ENCODE measurements at places on chromosomes 1 and 21.

DNA sequence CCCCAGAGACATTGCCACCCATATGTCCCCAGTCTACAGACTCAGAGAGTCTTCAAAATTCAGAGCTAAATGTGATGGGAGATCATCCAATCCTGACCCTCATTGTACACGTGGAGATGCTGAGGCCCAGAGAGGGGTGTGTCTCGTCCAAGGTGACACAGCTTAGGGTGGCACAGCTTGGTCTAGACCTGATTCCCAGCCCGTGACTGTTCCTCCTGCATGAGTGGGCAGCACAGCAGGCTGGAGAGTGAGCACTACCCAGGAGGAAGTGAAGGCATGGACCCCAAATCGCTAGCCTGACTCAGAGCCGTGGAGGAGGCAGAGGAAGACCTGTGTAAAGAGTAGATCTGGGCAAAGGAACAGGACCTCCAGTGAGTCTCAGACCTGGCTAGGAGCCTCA is 16.4 kb downstream of the S100A7 start:
- DNase-seq, result no peak

DNA sequence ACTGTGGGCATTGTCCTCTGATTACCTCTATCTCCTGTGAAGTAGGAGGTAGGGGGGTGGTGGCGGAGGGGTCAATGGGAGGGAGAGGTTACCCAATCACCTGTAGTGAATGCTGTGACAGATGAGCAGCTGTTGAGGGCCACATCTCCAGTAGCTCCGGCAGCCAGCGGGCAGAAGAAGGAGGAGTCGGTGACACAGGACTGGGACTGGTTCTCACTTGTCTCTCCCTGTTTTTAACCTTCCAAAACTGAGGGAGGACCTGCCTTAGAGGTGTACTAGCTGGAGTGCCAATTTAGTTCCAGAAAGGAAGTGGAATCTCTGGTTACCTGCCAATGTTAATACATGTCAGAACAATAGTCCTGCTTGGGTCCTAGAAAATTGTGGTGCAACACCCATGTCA is 56.2 kb upstream of the ENAH start:
- DNase-seq, result no peak

GRCh38 chr1:59552007-59552406 is 255.1 kb downstream of the FGGY start:
- DNase-seq, result no peak

- DNase-seq, result no peak
Observed at GRCh38 chr1:117113199-117113598, 8.3 kb downstream of the TRIM45 start.

DNA sequence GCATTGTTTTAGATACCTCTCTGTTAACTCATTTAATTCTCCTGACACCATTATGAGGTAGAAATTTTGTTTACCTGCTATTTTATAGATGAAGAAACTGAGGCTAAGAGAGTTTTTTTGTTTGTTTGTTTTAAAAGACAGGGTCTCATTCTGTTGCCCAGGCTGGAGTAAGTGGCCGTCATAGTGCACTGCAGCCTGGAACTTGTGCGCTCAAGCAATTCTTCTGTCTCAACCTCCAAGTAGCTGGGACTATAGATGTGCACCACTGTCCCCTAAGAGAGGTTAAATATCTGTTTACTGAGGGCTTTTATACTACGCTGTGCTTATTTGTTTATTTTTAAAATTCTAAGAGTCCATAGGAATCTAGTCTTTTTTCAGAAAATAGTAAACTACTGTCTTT is 43.7 kb upstream of the CACYBP start:
- no peak for DNase-seq

DNA sequence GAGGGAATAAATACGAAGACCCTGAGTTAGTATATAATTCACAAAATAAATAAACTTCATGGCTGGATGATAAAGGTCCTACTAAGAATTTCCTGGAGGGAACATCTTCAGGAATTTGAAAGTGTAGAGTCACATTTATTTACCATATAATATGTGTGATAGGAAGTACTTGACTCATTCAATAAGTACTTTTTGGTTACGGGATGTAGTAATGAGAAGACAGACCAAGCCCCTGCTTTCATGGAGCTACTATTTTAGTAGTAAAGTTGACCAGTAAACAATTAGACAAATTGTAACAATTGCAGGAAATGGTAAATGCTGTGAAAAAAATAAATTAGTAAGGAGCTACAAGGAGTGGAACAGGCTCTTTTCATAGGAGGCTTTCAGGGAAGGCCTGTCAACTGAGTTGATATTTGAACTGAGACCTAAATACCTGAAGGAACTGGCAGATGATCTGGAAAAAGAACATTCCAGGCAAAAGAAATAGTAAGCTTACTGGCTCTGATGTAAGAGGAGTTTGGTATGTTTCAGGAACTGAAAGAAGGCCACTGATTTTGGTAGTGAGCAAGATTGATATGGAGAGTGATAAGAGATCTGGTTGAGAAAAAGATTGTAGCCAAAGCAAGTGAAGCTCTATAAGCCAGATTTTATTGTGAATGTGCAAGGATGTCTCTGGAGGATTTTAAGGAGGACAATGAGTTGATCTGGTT is 36.2 kb downstream of the CAMSAP2 start:
- no peak for DNase-seq

DNA sequence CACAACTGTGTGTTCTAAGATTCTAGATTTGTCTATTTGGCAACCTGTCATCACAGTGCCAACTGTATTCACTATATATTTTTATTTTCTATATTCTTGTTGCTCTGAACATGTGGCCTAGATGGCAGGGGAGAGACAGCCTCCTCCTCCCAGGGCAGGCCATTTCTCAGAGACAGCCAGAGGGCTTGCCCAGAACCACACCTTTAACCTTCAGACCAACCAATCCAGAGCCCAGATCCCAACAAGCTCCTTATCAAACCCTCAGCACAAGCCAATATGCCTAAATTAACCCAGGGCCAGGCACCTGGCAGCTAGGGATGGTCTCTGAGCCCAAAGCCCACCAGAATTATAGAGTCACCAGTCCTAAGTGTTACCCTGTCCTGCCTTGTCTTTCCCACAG is 19.3 kb downstream of the TRIM11 start:
- DNase-seq, result no peak

DNA sequence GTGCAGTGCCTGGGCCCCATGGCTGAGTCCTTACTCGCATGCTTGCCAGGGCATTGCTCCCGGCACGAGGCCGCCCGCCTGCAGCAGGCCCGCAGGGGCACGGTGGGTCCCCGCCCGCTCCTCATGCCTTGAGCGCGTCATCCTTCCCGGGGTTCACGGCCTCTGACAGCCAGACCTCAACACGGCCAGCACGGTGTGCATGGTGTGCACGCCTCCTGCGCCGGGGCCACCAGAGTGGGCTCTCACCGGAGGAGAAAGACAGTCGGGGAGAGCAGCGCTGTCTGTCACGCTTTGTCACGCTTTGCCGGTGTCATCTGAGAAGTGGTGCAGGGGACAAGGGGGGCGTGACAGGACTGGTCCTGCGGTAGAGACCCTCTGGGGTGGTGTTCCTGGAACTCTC is 11.9 kb upstream of the COL18A1 start:
- no peak for DNase-seq

DNA sequence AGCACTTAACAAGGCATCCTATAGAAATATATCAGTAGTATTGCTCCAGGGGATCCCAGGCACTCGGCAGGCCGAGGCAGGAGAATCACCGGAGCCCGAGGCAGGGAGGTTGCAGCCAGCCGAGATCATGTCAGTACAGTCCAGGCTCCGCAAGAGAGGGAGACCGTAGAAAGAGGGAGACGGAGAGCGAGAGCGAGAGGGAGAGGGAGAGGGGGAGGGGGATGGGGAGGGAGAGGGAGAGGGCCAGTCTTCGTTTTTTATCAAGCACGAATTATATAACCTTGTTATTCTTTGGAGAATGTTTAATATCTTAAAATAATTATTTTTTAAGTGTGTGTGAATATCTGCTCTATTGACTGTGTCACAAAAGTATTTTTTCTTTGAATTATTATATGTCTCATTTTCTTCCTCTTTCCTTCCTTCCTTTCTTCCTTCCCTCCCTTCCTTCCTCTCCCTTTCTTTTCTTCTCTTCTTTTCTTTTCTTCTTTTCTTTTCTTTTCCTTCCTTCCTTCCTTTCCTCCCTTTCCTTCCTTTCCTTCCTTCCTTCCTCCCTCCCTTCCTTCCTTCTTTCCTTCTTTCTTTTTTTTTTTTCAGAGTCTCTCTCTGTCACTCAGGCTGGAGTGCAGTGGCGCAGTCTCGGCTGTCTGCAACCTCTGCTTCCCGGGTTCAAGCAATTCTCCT is 233.7 kb downstream of the SRGAP2C start:
- no peak for DNase-seq

DNA sequence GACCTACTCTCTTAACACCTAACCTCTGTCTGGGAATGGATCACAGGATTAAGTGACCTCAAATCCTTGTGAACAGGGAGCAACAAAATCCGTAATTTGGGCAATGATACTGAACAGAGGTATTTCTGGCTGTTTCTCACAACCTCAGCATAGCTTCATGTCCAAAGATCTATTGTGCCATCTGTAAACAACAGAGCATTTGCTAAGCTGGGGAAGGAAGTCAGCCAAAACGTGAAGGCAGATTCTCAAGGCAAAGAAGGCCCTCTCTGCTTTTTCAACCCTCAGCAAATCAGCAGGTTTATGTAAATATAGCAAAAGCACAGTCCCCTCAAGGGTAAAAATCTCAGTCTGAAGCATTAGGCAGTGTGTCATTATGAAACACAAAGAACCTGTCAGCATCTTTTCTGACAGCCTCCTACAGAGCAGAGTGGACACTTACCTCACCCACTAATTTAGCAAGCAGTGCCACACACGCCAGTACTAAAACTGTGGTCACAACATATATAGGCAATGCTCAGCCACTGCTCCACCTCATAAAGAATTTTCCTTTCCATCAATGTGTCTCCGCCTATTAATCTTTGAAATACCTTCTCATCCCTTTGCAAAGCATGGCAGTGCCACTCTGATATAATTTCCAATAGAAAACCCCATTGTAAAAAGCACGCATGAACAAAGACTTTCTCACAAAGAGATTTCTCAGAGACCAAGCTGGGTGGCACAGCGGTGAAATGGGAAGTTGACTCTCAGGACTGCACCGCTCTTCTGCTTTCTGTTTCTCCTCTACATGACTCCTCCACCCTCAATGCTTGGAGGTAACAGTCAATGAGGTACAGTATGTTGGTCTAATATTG is 188.0 kb downstream of the RERE start:
- no peak for DNase-seq

DNA sequence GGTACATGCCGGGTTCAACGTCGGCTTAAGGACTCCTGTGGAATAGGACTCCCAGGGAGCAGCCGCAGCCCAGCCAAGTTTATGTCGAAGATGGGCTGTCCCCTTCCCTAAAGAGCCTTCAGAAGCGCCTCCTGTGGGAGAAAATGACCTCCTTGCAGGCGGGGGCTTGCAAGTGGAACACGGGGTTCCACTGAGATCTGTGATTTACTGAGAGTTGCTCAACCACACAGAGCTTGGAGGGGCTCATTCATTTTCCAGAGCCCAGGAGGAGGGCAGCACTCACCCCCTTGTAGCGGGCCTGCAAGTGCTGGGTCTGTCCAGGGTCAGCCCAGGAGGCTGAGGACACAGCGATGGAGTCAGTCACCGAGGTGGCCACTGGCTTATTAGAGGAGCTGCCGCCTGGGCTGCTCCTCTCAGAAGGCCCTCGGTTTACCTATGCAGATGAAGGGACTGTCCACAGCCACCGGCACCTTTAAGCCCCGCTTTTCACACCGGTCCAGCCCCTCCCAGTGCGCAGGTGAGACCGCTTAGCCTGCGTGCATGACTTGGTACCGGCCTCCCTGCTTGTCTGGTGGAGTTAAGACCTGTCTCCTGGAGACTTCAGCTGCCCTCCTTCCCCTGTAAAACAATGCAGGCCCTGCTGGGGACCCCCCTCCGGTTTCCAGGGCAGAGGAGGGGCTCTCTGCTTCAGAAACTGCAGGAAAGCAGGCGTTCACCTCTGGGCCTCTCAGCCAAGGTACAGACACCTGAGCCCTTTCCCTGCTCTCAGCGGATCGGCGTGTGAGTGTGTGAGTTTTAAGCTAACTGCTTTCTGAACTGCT is 57.5 kb downstream of the ATP5PO start:
- no peak for DNase-seq

DNA sequence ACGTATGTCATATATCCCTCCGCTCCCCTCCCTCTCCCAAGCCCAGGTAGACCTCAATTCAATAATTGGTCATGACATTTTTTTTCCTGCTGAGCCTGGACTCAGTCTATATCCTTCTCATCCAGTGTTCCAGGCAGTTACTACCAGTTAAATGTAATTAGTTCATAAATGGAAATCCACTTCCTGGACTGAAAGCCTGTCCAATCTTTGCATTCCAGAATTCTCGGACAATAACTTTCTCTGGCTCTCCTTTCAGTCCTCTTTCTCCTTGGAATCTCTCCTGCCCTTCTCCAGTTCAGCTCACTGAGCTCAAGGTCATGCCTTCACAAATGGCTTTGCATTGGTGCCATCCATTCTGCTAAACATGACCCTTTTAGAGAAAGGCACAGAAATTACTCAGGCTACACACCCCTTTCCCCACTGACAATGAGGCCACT is 34.8 kb downstream of the VWA5B1 start:
- DNase-seq, result no peak

DNA sequence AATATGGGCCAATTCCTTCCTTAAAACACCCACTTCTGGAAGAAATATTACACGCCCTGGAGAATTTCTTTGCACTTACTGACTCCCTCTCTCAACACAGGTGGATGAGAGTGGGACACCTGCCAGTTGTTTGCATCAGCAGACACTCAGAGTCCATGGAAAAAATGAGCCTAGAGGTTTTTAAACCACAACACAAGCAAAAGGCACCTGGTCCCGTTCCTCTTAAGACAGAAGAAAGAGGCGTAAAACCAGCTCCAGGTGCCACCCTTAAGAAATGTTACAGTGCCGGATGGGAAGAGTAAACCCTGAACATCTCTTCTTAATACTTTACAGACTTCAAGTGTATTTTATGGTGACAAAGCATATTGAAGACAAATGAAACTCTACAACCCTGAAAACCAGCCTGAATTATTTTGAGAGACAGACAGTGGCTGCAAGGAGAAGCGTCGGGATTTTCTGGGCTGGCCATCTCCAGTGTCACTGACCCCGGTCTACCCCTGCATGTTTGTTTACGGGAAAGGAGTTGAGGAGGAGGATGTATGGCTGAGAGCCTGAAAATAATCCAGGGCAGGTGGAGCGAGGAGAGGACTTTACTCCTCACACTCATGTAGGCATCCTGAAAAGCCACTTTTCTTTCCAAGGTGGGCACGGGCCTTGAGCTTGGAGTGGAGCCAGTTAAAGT is 7.8 kb upstream of the RIPK4 start:
- DNase-seq, result no peak

- DNase-seq, result no peak
Observed at GRCh38 chr1:115746021-115746690, 22.4 kb downstream of the CASQ2 start.

All from activated CD4-positive, alpha-beta T cell treated with anti-CD3 and anti-CD28 coated beads for 4 hours (primary cell).